AG09309 (cell line): ENCODE measurements at places on chromosomes 13 and 19.
A peak's percentile ranks its signal among the peaks of the same experiment; 100 is the strongest.

- DNase-seq, result no peak
These were observed 863.3 kb downstream of the UQCRFS1 start for GRCh38 chr19:28349604-28350003.

DNA sequence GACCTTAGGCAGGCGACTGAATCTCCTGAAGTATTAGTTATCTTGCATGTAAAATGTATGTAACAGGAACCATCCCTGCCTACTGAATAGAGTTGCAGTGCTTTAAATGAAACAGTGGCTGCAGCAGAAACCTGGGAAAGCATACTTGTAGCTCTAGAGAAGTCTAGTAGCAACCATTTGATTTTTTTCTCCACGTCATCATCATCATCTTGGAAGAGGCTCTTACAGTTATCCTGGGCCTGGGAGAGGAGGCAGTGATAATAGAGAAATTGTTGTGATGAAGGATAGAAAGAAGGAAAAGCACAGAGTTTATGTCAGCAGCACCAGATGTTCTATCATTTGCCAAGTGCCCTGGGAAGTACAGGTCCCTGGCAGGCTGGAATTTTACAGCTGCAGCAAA, 377.6 kb downstream of the ITGBL1 start:
- no peak for DNase-seq

DNA sequence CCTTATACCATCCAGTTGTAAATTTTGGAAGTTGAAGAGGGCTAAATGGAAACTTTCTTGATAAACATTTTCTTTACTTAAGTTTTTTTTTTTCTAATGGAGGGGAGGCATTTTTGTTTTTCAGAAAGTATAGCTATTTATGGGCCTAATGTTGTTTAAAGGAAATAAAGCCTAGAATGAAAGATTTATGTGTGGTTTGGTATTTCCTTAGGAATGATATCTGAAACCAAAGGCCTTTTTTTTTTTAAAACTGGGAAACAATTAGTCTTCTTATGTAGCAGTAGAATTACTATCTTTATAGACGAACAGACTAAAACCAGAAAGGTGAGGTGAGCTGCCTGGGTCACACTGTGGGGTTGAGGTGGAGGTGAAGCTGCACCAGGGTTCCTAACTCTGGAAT, 80.1 kb downstream of the ESD start:
- no peak for DNase-seq

GRCh38 chr13:79429309-79429708, 23.3 kb upstream of the RBM26 start:
- DNase-seq, result no peak

GRCh38 chr13:63900406-63900805, 2484.8 kb upstream of the PCDH20 start:
- DNase-seq, result no peak

DNA sequence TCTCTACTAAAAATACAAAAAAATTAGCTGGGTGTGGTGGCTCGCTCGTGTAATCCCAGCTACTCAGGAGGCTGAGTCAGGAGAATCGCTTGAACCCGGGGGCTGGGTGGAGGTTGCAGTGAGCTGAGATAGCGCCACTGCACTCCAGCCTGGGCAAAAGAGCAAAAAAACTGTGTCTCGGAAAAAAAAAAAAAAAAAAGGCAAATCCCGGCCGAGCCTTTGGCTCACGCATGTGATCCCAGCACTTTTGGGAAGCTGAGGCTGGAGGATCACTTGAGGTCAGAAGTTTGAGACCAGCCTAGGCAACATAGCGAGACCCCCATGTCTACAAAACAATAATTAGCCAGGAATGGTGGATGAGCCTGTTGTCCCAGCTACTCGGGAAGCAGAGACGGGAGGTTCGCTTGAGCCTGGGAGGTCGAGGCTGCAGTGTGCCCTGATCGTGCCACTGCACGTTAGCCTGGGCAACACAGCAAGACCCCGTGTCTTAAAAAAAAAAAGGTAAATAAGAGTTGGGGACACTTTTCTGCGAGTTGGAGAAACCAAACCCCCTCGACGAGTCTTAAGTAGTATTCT, 574 bp upstream of the GPX4 start:
- no peak for DNase-seq

DNA sequence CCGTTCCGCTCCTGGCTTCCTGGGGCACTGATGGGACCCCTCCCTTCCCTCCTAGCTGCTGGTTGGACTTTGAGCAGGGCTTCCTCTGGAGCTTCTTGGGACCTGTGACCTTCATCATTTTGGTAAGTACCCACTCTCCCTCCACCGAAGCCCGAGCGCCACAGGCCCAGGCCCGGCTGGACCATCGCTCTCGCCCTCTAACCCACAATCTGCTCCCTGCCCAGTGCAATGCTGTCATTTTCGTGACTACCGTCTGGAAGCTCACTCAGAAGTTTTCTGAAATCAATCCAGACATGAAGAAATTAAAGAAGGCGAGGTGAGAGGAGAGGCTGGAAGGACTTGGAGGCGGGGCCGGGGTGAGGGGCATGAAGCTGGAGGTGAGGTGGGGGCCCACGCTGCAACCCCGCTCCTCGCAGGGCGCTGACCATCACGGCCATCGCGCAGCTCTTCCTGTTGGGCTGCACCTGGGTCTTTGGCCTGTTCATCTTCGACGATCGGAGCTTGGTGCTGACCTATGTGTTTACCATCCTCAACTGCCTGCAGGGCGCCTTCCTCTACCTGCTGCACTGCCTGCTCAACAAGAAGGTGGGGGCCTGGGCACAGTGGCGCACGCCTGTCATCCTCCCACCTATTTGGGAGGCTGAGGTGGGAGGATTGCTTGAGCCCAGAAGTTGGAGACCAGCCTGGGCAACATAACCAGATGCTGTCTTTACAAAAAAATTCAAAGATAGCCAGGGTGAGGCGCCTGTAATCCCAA, 12.3 kb downstream of the DDX39A start:
- DNase-seq, result no peak

- DNase-seq, result no peak
These were observed 22.8 kb upstream of the RNF17 start for GRCh38 chr13:24741016-24741662.

GRCh38 chr19:33667881-33668280, 46.1 kb downstream of the CHST8 start:
- no peak for DNase-seq

- DNase-seq, result no peak
These were observed 2.7 kb upstream of the INAFM1 start for GRCh38 chr19:47271949-47272348.

DNA sequence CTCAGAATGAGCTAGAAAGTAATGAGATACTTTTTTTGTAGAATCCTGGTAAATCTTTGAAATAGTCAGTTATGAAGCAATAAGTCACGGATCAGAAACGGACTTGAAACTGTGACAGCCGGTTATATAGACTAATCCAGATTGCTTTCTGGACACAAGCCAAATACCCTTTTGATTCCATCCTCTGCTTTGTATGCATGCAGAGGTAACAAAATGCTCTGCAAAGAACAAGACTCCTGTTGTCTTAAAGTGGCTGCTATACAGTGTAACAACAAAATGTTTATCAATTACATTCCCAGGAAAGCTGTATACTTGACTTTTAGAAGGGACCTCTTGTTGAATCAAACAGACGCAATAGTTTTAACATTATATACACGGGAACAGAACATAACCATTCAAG, 66.5 kb upstream of the STARD13 start:
- DNase-seq, result no peak

DNA sequence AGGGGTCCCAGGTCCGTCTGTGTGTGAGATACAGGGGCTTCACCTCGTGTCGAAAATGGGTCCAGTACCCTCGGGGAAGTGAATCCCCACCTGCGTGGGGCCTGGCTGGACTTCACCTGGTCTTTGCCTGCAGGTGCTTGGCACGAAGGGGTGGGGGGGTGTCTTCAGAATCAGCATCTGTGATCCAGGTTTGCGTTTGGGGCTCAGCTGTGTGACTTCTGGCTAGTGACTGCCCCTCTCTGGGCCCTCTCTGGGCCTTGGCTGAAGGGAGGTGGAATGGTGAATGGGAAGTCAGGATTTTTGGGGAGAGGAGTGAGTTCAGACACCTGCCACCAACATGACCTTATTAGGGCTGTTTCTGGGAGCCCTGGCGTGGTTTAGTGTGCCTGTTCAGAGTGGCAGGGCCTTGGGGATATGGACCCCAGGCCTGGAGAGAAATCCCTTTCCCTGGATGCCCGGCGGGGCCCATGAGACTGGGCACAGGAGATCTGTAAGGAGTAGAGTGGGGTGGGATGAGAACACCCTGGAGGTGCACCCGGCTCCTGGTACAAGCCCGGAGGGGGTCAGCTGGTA, 2.7 kb downstream of the CELF5 start:
- no peak for DNase-seq

- no peak for DNase-seq
These were observed 143.4 kb downstream of the SOX1 start for GRCh38 chr13:112210371-112210770.

- no peak for DNase-seq
These were observed 3.2 kb upstream of the LGALS13 start for GRCh38 chr19:39599116-39599515.

DNA sequence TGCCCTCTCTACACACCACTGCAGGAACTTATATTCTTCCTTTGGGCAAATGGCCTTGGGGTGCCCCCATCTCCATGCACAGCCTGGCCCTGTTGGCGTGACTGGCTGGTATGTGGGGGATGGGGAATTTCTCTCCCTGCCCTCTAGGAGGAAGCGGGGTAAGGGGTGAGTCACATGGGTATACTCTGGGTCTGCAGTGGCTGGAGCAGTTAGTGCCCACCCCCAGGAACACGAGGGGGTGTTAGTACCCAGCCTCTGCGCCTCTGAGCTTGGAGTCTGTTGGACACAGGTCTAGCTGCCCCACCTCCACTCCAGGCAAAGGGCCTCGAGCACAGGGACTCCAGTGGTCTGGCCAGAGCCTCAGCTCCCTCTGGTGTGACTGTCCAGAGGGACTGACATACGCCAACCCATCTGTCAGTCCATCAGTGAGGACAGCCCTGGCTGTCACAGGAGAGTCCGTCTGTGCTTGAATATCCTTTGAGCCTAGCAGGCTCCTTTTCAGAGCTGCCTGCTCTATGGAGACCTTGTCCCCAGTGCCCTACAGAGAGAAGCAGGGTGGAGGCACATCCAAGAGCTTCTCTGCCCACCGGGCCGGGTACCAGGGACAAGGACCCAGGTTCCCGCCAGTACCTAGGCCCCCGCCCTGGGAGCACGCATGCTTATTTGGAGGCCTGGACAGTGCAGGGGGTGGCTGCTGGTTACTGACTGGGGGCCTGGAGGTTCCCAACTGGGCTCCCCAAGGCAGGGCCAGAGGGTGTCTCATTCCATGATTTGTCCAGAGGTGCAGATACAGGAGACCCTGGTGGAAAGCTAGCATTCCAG, 66.6 kb downstream of the CHST8 start:
- DNase-seq, result no peak

DNA sequence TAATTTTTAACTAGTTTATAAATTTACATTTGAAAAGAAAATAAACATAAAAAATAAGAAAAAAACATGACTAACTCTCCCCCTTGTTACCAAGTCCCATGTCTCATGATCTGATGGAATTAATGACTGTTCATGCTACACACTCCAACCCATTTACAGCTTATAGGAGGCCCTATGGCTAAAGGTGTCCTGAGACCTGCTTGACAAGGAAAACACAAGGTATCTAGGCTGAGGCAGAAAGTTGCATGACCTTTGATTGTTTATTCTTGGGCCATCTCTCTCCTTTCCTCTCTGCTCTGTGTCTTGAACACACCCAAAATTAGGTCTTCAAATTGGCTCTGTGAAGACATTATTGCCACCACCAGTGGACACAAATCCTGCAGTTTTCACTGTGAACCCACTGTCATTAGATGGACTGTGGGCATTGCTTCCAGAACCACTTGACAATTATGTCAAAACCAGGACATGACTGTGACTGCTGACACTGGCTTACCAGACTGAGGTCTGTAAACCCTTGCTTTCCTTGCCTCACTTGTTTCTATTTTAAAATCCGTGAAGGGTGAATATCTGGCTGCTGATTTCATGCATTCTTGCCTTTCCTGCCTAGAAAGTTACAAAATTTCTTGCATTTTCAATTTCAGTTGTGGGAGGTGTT, 386.5 kb upstream of the SPRY2 start:
- no peak for DNase-seq

GRCh38 chr13:99208185-99208584, 7.5 kb downstream of the UBAC2 start:
- DNase-seq, result no peak

DNA sequence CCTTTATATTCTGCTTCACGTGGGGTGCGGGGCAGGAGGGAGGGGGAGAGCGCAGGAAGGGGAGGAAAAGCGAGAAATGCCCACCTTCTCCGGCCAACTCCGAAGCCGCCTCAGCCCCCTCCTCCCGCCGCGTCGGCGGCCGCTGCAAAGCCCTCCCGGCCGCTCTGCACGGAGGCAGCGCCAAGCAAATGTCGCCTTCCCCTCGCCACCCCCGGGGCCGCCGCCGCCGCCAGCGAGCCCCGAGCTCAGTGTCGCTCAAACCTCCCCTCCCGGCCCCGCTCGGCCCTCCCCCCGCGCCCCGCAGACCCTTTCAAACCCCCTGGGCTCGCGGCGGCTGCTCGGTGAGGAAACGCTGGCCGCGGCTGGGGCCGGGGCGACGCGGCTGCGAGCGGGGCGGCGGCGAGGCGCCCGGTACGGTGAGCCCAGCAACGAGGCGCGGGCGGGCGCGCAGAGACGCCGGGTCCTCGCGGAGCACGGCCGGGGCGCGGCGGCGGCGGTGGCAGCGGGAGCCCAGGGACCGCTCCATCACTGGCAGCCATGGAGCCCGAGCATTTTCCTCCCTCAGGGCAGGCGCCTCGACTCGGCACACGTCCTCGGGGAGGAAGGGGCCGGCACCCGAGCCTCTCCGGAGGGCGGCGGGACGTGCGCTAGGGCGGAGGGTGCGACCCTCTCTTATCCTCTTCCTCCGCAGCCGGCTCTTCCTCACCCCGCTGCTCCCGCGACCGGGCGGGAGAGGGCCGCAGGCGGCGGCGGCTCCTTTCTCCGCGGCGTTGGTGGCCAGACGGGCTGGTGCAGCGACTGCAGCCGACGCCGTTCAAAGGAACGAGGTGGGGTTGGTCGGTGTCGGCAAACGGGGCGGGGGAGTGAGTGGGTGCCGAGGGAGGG, 463 bp upstream of the TSC22D1 start:
- DNase-seq, result no peak

GRCh38 chr19:11560404-11561051, 1.5 kb upstream of the ELOF1 start:
- peak; percentile 25 for DNase-seq
